ENCODE measurements at places on chromosomes 11 and 22.

DNA sequence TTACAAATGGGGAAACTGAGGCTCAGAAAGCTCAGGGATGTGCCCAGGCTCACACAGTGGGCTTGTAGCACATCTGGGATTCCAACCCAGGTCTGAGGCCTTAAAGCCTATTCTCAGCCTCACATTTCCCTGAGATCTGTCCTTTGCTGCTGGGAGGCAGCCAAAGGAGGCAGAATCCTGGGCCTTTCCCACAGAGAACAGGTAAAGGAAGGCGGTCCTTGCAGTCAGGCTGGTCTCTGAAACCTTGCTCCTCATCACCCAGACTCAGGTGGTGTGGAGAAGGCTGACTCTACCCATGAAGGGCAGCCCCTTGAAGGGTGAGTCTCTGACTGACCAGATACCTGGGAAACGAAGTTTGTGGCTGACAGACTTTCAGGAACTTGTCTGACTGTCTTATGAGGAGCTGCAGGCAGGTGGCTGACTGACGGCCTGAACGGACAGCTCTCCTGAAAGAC is 7.8 kb downstream of the SLCO2B1 start:
- DNase-seq: no peak

DNA sequence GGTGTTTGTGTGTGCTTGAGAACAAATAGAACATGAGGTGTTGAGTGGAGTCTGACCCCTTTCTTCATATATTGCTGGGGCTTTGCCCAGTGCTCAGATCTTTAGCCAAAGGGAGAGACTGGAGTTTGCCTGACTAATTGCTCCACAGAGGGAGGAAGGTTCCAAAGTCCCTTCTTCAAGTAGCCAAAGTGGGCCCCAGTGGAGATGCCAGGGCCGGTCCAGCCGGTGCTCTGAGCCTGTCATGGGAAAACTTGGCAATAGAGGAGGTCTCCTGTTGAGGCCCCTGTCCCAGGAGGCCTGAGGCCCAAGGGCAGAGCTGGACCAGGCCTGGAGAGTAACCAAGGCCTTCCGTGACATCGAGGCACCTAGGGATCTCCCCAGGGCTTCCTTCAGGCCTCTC is 112.3 kb downstream of the DSCAML1 start:
- DNase-seq: no peak

GRCh38 chr11:19316434-19316833 is 75.7 kb upstream of the E2F8 start:
- no peak for DNase-seq

GRCh38 chr22:30649430-30650007 is 13.9 kb downstream of the SLC35E4 start:
- DNase-seq: no peak

- no peak for DNase-seq
These were observed 4.1 kb downstream of the SUN2 start for GRCh38 chr22:38751422-38752346.

- no peak for DNase-seq
These were observed 6.9 kb upstream of the B3GNT6 start for GRCh38 chr11:77027275-77027674.

- DNase-seq: no peak
These were observed 98.5 kb downstream of the CTTN start for GRCh38 chr11:70496591-70497535.

DNA sequence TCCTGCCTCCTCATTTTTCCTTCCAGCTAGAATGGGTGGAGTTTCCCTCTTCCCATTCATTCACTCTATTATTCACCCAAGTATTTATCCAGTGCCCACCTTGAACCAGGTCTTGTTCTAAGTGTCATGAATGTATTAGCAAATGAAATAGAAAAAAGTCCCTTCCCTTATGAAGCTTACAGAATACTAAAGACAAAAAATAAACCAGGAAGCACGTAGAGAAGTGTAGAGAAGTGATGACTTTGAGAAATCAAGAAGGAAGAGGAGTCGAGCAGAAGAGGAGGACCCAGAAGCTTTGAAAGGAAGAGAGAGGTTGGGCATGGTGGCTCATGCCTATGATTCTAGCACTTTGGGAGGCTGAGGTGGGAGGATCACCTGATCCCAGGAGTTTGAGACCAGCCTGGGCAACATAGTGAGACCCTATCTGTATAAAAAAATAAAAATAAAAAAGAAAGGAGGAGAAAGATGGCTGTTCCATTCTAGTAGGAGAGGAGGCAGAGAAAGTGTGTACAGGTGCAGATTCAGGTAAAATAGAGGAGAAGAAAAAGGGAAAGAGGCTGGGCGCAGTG is 17.1 kb upstream of the SYVN1 start:
- DNase-seq: no peak

- no peak for DNase-seq
These were observed 5.4 kb downstream of the TRABD start for GRCh38 chr22:50190941-50191741.

GRCh38 chr11:1644601-1645356 is 15.2 kb downstream of the KRTAP5-5 start:
- no peak for DNase-seq

DNA sequence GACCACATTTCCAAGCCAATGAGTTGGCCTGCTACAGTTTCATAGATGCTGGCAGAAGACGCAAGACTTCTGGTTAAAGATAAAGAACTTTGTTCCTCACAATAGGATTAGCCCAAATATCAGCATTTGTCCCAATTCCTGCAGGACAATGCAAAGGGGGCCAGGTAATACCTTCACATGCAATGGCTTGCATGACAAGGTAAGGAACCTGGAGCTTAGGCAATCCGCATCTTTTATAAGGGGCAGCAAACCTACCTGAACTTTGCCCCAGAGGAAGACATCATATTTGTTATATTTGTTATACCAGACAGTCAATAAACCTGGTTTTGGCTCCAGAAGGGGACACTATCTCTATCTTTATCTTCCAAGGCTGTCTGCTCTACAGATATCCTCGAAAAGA is 5.3 kb downstream of the P2RY6 start:
- DNase-seq: no peak

- DNase-seq: no peak
These were observed 79.9 kb upstream of the DRD2 start for GRCh38 chr11:113555071-113555619.

DNA sequence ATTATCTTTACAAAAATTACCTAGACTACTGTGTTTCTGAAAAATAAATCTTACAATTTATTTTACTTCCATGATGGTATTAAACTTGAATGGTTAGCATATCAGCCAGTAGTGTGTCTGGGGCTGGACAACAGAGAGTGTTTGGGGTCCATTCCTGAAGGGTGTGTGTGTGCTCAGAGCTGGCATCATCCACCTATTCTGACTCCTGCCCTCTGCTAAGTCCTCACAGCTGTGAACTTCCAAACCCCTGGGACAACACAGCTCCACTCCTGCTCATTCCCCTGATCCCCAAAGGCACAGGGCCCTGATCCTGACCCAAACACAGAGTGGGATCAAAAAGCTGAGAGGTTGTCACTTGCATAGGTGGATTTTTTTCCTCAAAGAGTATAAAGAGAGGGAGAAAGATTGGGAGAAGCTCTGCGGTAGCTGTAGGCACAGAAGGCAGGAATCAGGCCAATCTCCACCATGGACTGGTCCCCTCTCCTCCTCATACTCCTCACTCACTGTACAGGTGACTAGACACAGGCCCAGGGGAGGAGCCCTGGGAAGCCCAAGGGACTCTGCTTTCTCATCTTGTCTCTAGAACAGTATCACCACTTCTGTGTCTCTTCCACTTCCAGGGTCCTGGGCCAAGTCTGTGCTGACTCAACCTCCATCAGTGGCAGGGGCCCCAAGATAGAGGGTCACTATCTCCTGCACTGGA is 55.7 kb upstream of the TOP3B start:
- no peak for DNase-seq

GRCh38 chr22:37218771-37219411 is 6.6 kb upstream of the SSTR3 start:
- DNase-seq: no peak

GRCh38 chr11:25855916-25856315 is 476.0 kb upstream of the ANO3 start:
- DNase-seq: no peak

GRCh38 chr22:45292731-45293442 is 8.1 kb downstream of the UPK3A start:
- no peak for DNase-seq

DNA sequence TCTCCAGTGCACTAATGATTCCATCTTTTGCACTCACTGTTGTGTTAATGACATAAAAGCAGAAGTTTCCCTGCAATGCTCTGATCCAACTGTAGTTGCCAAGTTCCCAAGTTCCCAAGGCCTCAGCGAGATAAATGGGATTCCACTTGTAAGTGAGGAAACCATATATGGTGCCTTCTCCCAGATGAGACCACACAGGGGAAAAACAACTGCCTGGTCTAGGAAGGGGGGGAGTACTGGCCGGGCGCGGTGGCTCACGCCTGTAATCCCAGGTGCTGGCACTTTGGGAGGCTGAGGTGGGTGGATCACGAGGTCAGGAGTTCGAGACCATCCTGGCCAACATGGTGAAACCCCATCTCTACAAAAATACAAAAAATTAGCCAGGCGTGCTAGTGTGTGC is 23.3 kb upstream of the RELA start:
- no peak for DNase-seq

DNA sequence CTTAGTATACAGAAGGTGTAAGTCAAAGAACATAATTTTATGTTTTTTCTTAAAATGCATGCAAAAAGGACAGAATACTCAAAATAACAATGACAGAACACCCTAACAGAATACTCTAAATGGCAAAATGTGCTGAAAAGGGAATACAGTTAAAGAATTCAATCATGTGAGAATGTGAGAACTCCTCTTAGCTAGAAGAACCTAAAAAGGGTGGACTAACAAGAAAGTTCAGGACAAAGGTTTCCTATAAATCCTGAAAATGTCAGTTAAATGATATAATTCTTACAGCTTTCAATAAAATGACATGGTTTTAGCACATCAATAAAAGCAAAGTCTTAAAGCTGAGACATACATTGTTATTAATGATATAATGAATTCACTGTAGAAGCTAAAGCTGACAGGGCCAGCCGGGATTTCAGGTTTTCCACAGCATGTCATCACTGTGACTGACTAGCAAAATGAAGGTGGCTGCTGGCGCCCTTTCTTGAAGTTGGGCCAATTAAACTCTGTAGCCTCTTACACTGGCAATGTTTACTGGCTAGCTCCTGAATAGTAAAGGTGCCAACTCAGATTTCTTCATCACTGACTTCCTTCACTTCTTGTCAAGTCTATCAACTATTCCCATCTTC is 244.4 kb downstream of the TTC28 start:
- no peak for DNase-seq

DNA sequence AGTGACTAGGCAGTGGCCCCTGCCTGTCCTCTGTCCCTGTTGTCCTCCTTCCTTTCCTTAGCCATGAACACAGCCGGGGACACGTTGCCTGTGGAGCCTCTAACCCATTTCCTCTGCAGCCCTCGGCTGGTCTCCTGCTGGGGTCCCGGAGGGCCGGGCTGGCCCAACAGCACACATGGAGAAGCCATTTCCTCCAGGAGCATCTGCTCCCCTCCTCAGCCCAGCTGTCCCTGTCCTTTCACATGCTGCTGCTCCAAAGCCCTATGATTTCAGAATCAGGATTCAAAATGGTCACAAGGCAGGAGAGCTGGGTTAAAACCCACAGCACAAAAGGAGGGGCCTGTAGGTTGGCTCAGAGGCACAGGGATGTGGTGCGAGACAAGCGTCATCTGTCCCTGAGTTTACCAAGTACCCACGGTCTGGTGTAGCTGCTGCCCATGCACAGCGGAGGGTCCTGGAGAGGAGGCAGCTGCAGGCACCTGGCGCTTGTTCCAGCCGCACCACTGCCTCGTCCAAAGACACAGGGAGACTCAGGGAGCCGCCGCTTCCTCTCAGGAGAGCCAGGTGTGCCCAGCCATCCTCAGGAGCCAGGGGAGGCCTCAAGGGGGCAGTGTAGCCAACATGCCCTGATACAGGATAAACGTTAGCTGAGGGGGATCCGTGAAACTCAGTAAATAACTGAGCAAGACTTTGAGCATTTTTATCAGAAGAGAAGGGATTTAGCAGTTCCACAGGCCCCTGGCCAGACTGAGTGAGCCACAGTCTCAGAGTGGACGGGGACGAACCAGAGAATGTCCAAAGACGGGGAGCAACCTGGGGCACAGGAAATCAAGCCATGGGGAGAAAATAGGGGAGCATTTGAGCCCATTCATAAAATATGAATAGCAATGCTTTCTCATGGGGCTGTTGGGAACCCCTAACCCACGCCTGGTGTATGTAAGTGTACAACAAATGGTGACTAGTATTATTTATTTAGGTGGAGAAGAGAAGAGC is 3.9 kb upstream of the VSIG10L2 start:
- no peak for DNase-seq

GRCh38 chr11:26749927-26750326 is 28.1 kb upstream of the SLC5A12 start:
- DNase-seq: no peak

- no peak for DNase-seq
These were observed 9.4 kb downstream of the MUC5B start for GRCh38 chr11:1232021-1232882.

- DNase-seq: no peak
These were observed 6.1 kb downstream of the MICAL2 start for GRCh38 chr11:12116425-12117032.

All from AG09319 (cell line).